ENCODE measurements at places on chromosomes 2 and 18. TPM values are rescaled to one million over a fixed set of nuclear protein-coding genes. Genes with fewer than 3 reads are reported as not detected.

Gene RIF1
- total RNA-seq: 33.2 TPM

Gene SEMA4C
- 37.1 TPM for total RNA-seq

Gene ZNF396
- total RNA-seq: 1.4 TPM

Gene LHCGR
- total RNA-seq: not detected

Gene C2orf78
- total RNA-seq: not detected

Gene PROKR1
- total RNA-seq: not detected

Gene C2orf66
- total RNA-seq: 0.15 TPM

Gene NPC1
- total RNA-seq: 27.1 TPM

Gene PIGN
- total RNA-seq: 11.1 TPM

Gene SNTG2
- total RNA-seq: not detected

Gene TMEM169
- total RNA-seq: 0.88 TPM

Measured in A375 (cell line).